HS-27A (cell line): ENCODE measurements at places on chromosomes 11 and 22.
A peak's percentile ranks its signal among the peaks of the same experiment; 100 is the strongest.

GRCh38 chr11:67054836-67055523, 1.7 kb upstream of the RHOD start:
- no peak for DNase-seq

- no peak for DNase-seq
Measured at GRCh38 chr22:31692186-31692886, 30.3 kb upstream of the PISD start.

DNA sequence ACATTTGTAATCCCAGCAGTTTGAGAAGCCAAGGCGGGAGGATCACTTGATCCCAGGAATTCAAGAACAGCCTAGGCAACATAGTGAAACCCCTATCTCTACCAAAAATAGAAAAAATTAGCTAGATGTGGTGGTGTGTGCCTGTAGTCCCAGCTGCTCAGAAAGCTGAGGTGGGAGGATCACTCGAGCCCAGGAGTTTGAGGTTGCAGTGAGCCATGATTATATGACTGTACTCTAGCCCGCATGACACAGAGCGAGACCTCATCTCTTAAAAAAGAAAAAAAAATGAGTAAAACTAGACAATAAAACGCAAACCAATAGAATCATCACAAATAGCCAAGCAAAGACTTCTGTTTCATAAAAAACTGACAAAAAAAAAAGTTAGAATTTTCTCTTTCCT, 21.8 kb downstream of the NUCB2 start:
- no peak for DNase-seq

GRCh38 chr22:35552196-35552842, 11.7 kb downstream of the RASD2 start:
- no peak for DNase-seq

DNA sequence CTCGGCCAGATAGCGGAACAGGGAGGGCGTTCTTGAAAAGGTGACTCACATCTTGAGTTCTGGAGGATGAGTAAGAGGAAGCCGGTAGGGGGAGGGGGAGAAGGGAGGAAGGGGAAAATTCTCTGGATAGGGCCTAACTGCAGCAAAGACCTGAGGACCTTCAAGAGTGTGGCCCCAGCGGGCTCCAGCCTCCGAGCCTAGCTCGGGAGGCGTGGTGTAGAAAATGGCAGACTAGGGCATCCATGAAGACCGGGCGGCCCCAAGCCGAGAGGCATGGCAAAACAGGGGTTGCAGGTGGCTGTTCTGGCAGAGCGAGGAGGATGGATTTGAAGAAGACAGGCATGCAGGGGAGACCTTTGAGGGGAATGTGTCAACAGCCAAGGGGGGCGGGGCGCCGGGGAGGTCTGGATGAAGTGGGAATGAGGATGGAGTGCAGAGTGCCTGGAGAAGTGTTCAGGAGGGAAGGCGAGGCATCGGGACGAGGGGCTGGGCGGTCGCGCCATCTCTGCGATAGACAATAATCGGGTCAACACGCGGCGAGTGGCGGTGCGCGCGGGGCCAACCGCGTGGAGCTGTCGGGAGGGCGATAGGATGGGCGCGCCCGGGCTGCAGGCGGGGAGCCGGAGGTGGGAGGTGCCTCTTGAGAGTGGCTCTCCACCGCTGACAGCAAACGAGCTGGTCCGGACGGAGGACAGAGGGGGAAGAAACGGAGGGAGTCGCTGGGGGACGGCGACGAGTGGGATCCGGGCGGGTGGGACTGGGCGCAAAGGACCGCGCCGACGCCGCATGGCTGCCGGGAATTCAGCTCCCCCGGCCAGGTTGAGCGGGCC, 40.0 kb upstream of the CREB3L1 start:
- peak; percentile 95 for DNase-seq

DNA sequence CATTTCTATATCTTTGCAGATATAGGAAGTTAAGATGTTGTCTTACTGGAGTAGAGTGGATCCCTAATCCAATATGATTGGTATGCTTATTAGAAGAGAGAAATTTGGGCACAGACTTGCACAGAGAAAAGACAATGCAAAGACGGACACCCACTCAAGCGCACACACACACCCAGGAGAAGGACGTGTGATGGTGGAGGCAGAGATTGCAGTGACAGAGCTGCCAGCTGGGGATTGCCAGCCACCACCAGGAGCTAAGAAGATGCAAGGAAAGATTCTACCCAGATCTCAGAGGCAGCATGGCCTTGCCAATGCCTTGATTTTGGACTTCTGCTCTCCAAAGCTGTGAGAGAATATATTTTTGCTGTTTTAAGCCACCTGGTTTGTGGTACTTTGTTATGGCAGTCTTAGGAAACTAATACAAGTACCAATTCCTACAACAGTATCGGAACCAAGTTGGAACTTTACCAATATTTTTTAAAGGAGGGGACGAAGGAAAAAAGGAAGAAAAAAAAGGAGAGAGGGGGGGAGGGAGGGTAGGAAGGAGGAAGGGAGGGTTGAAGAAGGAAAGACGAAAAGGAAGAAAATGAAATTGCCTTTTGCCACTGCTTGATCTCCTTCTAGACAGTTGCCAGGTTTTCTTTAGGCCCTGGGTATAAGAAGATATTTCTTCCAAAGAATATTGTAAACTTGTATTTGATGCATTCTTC, 334.0 kb downstream of the BUD13 start:
- DNase-seq = no peak

DNA sequence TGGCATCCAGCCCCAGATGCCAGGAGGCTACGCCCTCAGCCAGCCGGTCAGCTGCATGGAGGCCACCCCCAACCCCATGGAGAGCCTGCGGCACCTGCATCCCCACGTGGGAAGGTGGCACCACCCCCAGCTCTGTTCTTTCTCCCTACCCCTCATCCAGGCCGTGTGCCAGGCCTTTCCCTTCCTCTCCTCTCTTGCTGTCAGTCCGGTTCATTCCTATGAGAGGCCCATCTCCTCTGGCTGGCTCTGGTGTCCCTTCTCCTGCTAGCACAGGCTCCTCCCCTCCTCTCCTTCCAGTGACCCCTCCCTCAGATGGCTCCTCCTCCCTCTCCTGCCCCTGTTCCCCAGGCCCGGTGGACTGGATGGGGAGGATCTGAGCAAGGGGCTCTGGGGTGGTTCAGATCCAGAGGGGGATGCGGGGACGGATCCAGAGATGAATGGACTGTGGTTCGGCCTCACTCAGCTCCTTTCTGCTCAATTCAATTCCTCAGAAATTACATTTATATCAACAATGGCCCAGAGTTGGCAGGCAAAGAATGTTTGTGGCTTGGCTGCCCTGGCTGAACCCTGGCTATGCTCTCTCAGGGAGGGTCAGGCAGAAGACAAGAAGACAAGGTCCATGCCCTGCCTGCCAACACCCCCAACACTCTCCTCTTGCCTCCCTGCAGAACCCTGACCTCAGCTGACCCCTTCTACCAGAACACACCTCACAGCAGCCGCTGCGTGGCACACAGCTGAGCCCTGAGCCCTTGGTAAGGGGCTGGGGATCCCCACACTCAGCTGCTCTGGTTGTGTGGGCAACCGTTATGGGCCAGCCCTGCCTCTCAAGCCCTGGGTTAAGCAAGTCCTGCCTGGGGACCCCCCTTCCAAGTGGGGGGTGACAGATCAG, 18.5 kb upstream of the LRRC10B start:
- no peak for DNase-seq
